HT1080 (cell line): ENCODE measurements at places on chromosomes 2 and 18. TPM values are rescaled to one million over a fixed set of nuclear protein-coding genes. Genes with fewer than 3 reads are reported as not detected.

Gene GKN1
- total RNA-seq, result not detected in 2 replicates

DNA sequence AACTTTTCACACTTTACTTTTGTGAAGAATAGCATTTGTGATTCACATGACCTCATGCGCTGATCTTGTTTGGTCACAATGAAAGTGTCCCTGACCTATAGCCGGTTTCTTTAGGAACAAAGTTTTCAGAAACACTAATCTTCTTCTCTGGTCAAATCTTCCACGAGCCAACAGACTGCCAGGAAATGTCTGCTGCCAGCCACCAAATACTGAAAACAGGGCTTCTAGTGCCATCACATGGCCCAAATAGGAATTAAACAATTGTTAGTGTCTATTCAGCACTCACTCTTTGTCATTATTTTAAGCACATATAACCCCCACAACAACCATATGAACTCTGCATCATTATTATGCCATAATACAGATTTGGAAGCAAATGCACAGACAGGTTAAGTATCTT is 286.5 kb upstream of the SYT4 start:
- DNase-seq, result peak; percentile 44

DNA sequence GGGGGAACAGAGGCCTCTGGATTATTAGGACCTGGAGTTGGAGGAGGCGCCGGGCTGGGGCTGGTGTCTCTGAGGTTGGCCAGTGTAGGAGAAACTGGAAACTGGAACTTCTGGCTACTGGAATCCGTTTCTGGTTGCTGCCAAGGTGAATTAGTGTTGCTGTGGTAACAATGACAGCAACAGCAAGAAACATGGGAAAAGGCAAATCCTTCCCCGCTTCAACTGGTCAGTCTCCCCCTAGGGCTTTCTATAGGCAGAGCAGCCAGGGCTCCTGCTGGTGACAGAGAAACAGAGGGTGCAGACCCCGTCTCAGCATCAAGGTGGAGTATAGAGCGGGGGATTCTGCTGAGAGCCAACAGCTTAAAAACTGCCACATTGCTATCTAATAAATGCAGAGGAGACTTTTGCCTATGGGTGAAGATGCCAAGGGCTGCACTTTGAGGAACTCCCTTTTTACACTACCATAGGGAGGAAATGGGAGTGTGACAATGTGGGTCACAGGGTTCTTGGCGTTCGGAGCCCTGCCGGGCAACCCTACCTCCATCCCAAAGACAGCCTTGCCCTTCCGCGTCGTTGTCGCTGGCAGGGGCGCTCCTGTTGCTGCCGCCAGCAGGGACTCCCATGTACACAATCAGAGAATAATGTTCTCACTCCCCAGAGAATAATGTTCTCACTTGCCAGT is 81.4 kb upstream of the CABLES1 start:
- peak; percentile 52 for DNase-seq

- peak; percentile 42 for DNase-seq
Observed at GRCh38 chr2:66433945-66434678, 813 bp upstream of the MEIS1 start.

DNA sequence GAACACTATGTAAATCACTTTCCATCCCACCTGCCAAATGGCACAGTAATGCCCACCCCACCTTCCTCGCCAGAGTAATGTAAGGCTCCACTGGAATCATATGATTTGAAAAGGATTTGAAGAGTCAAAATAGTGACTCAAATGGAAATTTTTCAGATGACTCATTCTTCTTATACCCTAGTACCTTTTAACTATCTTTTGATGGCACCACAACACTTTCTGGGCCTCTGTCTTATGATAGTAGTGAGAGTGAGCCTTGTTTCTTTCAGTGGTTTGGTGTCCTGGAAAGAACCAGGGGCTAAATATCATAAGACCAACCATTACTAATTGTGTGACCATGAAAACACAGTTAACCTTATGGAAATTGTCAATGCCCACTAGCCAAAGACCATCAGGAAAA is 235.4 kb upstream of the SLC14A2 start:
- DNase-seq, result peak; percentile 46

Gene PRR30
- total RNA-seq, result not detected in 2 replicates

- no peak for DNase-seq
Observed at GRCh38 chr18:63753676-63754075, 21.5 kb upstream of the SERPINB7 start.

DNA sequence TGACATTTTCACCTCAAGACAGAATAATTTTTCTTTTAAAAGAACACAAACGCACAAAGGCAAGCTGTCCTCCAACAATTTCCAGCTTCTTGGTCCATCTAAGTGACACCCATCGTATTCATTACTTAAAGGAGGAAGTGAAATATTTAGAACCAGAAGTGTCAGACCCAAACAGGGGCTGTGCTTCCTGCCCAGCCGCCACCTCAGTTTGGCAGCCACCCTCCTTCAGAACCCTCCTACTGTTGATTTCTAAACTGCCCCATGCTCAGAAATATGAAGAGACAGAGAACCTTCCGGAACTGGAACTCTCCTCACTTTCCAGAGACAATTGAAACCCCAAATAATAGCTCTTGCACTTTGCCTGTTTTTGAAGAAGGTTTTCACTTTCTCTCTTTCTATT is 734.8 kb upstream of the SALL3 start:
- no peak for DNase-seq
